ENCODE measurements at places on chromosomes 7 and 10.

GRCh38 chr10:100791369-100792058, 46.1 kb downstream of the PAX2 start:
- DNase-seq, result no peak

DNA sequence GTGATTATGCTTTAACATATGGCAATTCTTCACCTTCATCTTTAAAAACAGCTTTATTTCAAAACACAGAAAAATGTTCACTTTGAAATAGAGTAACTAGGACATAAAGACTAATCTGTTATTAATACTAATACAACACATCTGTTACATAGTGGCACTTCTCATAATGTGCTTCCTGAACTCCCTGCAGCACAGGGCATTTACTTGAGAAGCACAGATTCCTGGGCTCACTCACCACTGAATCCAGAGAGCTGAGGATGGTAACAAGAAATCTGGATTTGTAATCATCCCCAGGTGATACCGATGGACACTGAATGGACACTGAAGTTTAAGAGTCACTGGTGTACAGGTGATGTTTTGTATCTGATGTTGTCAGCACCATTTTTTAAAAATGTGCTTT, 96.1 kb downstream of the COL28A1 start:
- no peak for DNase-seq

DNA sequence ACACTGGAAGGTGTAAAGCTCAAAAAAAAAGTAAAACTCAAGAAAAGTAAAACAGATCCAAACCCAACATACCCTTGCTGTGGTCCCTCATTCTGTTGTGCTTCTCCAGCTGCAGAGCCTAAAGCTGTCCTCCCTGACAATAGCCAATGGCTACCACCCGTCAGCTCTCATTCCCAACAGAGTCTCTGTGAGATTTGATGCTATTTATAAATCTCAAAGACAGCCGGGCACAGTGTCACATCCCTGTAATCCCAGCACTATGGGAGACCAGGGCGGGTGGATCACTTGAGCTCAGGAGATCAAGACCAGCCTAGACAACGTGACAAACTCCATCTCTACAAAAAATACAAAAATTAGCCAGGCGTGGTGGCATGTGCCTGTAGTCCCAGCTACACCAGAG, 116.0 kb downstream of the KMT2E start:
- DNase-seq, result no peak

DNA sequence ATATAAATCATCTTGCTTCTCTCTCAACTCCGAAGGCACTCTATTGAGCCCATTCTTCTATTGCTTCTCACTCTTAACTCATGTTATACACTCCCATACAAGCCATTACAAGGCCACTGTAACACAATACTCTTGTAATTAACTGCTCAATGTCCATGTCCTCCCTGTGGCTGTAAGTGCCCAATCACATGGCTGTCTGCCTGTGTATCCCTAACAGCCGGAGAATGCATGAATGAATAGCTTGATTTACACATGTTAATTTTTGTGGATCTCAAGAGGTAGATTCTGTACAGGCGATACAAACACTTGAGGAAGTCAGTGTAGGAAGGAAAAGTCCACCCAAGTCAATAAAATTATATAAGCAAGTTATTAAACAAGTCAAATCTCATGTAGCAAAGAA, 215.6 kb downstream of the DOCK4 start:
- DNase-seq, result no peak

GRCh38 chr10:95542330-95542729, 18.8 kb downstream of the SORBS1 start:
- DNase-seq, result no peak

- DNase-seq, result peak; percentile 94
Observed at GRCh38 chr10:49606981-49607535, 3.1 kb upstream of the SLC18A3 start.

GRCh38 chr7:28606421-28606820, 194.1 kb downstream of the CREB5 start:
- DNase-seq, result no peak

- no peak for DNase-seq
Observed at GRCh38 chr10:31018962-31019361, 12.7 kb downstream of the ZNF438 start.

DNA sequence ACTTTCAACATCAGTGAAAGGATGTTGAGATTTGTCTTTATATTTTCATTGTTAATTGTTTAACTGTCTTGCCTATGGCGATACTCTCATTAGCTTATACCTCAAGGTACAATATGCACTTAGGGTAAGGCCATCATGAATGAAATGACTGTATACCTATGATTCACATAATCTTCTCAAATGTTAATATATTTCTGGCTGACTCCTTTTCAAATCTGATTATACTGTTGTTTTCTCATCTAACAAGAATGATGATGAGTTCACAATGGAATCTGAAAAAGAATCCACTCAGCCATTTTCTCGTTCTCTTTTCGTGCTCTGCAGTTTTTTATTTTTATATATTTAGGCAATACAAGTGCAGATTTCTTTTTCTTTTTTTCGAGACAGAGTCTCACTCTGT, 159.1 kb downstream of the ARHGAP12 start:
- DNase-seq, result no peak

DNA sequence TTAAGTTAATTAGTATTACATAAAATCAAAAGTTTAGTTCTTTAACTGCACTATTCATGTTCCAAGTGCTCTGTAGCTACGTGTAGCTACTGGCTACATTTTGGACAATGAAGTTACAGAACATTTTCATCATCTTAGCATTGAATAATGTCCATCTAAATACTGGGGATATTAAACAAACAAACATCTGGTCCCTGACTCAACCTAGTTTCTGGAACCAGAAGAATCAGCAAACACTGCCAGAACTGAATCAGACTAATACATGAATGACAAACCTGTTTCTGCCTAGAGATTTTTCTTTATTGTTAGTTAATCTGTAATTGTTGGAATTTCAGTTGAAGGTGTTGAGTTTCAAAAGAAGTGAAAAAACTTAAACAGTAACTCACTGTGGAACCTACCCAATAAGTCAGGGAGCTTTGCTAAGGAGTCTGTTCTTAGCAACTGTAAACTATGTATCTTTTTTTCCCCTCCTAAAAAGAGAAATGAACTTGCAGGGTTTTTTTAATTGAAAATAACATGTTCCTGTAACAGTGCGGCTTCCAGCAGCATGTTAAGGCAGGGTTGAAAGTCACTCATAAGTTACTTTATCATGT, 58.3 kb downstream of the CDK13 start:
- DNase-seq, result no peak

DNA sequence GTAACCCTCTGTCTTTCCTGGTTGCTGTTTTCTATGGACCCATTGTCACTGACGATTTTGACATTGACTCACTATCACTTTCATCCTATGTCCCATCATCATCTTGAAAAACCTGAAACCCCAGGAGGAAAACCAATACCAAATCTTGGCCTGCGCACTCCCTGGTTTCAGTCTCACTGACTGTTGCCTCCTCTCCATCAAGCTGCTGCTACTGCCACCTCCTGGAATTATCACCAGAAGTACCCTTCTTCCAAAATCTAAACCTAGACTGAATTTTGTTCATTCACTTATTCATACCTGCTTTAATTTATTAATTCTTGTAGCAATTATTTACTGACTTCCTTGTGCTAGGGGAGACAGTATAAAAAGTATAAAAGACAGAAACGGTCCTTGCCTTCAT, 44.5 kb upstream of the ACBD5 start:
- DNase-seq, result no peak

- DNase-seq, result no peak
Observed at GRCh38 chr7:127946111-127946510, 85.1 kb downstream of the LRRC4 start.

- DNase-seq, result no peak
Observed at GRCh38 chr10:86350897-86351296, 15.7 kb downstream of the GRID1 start.

DNA sequence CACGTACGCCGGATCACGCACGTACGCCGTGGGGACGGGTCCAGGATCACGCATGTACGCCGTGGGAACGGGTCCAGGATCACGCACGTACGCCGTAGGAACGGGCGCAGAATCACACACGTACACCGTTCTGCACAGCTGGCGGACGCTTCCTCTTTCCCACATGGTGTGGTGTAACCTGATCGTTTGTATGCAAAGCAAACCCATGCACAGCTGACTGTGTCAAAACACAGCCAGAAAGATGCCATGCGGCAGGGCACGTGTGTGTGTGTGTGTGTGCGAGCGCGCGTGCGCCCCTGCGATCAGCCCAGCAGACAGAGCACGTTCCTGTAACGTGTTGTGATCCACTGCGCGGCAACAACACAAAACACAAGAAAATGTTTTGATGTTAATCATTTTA, 573.6 kb downstream of the DNAJB6 start:
- DNase-seq, result no peak

GRCh38 chr7:6385110-6385781, 62.5 kb downstream of the DAGLB start:
- no peak for DNase-seq

- DNase-seq, result no peak
Observed at GRCh38 chr7:3007696-3008095, 36.0 kb downstream of the CARD11 start.

GRCh38 chr10:89213191-89213808, 6.2 kb upstream of the CH25H start:
- peak; percentile 26 for DNase-seq

DNA sequence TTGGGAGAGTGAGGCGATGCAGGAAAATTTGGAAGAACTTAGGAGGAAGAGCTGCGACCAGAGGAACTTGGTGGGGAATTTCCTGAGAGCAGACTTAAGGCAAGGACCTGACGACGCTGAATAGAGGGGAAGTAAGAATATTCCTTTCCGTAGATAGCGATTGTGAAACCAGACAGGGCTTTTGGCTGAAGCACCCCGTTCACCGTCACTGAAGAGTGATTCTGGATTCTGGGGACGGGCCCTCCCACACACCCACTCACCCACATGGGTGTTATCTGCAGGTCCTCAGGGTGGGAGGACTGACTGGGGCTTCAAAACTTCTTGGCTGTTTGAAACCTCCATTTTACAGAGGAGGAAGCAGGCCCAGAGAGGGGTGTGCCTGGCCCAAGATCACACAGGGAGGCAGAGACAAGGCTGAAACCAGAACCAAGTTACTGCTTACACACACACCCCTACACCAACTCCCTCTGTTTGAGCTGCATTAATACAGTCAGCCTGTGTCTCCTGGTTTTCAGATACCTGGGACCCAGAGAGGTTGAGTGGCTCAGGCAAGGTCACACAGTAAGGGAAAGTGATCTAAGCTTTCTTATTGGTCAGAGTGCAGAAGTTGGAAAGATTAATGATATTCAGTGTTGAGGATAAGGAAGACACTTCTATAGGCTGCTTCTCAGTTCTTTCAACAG, 37.2 kb upstream of the CDH23 start:
- peak; percentile 90 for DNase-seq

Data from K562 (cell line).